Tongue (tissue), 3 donors: ENCODE measurements at places on chromosomes 1 and 21.
A peak's percentile ranks its signal among the peaks of the same experiment; 100 is the strongest.

DNA sequence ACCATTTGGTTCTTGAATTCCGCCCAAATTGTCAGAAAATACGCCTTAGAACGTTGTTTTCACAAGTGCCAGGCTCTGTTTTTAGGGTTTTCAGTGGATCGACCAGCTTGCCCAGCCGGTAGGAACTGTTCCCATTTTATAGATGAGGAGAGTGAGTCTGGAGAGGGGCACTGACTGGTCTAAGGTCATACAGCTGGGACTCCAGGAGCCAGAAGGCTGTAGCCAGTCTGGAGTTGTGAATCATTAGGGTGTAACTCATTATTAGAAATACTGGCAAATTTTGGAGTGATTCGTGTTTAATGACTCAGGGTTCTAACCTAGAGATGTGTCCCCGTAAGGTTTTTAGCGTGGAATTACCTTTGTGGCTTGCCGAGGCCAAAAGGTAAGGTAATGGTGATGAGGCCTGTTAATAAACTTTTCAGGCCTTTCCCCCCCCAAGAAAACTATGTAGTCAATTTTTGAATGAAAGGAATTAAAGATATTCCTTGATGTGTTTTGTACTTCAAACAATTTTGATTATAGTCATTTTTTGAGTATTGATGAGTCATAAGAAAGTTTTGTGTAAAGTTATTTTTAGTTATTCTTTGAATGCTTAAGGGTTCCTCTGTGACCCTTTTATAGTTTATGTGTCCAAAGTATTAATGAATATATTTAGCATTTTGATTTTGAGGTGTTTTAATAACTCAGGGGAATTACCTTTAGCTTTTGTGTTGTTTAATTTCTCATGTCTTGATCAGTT is 2.1 kb downstream of the DYRK1A start:
- no peak for DNase-seq

- peak; percentile 50 for DNase-seq
Observed at GRCh38 chr1:203555076-203555475, 61.1 kb downstream of the OPTC start.

DNA sequence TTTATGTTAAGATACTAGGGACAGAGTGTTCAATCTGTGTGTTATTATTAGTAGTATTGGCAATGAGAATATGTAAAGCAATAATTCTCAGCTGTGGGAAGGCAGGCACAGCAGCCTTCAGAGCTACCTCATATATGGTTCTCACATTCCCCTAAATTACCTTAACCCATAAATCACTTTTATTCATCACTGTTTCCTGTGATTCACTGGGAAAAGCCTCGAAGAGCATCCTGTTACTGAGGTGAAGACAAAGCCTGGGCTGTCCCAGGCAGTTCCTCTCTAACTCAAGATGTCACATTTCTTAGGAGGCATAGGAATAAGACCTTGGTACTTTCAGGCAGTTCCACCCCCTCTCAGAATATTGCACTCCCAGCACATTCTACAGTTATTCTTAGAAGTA is 965.7 kb downstream of the NCAM2 start:
- DNase-seq, result no peak

DNA sequence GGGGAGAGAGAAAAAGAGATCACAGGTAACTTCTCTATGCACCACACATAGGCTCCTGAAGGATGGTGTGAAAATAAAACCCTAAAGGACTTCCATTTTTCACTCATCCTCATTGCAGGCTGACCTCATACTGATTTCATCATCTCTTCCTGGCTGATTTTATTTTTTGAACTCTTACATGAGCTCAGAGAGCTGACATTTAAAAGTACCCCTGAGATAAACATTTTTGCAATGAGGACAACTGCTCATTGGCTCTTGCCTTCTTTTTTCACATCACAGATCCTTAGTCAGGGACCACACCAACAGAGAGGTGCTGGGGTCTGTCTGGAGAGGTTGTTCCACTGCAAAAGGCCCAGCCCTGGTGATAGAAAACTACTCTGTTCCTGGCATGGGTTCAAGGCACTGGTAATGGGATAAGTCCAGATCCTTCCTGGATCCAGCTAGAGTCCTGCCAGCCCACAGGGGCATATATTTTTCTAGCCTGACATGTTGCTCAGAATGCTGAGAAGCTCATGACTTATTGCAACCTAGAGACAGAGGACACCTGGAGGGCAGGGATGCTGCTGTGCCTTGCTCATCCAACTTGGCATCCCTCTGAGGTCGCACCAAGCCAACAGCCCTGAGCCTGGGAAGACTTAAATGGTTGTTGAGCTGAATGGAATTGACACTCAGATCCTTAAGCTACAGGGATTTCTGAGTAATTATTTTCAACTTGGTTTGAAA is 360.0 kb downstream of the HHAT start:
- DNase-seq, result no peak

GRCh38 chr1:208967334-208967733 is 616.2 kb upstream of the CAMK1G start:
- DNase-seq, result no peak

DNA sequence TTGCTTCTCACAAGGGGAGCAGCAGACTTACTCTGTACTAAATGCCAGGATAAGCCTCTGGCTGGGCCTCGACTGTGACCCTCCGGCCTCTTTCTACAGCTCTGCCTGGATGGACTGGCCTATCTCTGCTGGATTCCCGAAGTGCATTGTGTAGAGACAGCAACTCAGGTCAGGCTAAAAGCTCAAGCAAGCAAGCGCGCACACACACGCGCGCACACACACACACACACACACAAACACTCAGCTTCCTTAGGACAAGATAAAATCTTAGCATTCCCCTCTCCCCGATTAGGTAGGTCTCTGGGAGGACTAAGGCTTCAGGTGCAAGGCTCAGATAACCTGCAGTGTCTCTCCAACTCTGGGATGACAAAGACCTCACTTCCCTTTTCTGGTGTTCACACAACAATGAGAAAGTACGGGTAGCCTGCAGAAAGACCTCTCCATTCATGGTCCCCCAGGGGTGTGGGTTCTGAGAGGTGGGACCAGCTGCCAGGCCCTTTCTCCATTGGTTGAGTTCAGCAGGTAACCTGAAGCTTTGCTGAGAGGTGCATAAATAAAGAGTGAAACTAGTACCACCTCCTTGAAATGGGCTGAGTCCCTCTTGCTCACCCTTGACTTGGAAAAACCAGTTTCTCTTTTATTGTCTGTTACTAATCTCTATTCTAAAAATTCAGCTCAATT is 155.1 kb upstream of the CAMK1G start:
- DNase-seq, result peak; percentile 59
